Activated naive CD8-positive, alpha-beta T cell treated with anti-CD3 and anti-CD28 coated beads, Interleukin-2, amount 50 U/mL, for 24 hours (primary cell): ENCODE measurements at places on chromosomes 6 and 20.
A peak's percentile ranks its signal among the peaks of the same experiment; 100 is the strongest.

DNA sequence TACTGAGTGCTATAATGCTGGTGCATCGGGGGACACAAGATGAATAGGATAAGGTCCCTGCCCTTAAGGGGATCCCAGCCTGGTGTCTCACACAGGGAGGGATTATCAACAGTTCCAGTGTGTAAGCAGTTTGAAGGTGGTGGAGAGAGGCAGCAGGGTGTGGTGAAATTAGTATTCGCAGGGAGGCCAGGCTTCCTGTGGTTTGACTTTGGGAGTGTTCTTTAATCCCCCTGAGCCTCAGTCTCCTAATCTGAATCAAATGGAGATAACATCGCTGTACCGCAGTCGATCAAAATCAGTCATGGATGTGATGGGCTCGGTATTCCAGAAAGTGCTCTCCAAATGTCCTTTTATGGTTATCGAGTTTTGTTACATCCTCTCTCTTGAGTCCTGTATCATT lies 288.1 kb upstream of the SUPT3H start:
- DNase-seq: no peak

- no peak for DNase-seq
These were observed 14.5 kb downstream of the TCF15 start for GRCh38 chr20:595330-596308.

DNA sequence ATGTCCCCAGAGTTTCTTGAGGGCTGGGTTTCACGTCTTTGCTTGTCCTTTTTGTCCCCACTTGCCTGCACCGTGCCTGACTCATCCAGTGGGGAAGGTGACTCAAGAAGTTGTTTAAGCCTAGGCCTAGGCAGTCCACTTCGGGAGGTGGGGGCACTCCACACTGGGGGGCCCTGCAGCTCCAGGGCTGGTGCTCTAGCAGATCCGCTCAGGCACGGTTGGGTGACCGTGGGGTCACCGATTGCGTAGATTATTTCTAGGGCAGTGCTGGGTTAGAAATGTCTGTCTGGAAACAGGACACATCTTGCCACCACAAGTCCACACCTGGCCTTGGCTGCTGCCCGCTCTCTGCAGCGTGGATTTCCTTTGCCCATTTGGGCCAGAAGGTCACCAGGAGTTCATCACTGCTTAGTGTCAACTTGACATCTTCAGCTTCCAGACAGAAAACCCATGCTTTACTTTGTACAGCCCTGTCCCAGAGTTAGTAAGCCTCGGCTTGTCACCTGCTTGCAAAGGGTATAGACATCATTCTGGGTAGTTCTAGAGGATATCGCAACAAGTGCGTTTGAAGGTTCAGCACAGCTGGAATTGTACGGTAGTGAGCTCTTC lies 13.6 kb upstream of the C20orf144 start:
- DNase-seq: no peak

- no peak for DNase-seq
These were observed 84.0 kb downstream of the AGPAT4 start for GRCh38 chr6:161189891-161190290.

- DNase-seq: no peak
These were observed 28.6 kb downstream of the CEP43 start for GRCh38 chr6:167027772-167028171.

- DNase-seq: no peak
These were observed 68.2 kb upstream of the XRN2 start for GRCh38 chr20:21234806-21235483.

GRCh38 chr6:70414813-70415212 lies 1.5 kb downstream of the FAM135A start:
- no peak for DNase-seq

- DNase-seq: no peak
These were observed 265.2 kb downstream of the TAF4 start for GRCh38 chr20:61800359-61801064.

DNA sequence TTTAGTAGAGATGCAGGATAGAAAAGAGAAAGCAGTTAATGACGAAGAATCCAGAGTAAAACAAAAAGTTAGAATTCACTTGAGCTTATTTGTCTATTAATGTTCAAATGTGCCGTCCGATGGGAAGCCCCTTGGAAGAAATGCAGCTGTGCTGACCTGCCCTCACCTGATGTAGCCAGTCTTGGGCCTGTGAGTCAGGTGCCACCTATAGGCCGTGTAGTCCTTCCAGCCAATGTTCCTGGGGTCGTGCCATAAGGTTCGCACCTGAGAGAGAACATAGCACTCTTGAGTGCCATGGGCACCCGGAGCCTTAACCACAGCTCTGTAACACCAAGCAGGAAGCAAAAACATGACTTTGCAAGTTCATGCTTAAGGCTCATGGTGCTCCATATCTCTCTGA lies 32.4 kb downstream of the THBS2 start:
- DNase-seq: no peak

- DNase-seq: no peak
These were observed 114.4 kb downstream of the CEBPB start for GRCh38 chr20:50304923-50305635.

- peak; percentile 19 for DNase-seq
These were observed 50.5 kb downstream of the CPNE5 start for GRCh38 chr6:36788768-36789167.

GRCh38 chr6:167513778-167514177 lies 188.9 kb downstream of the TTLL2 start:
- no peak for DNase-seq
